ENCODE measurements at places on chromosomes 1 and 21.

DNA sequence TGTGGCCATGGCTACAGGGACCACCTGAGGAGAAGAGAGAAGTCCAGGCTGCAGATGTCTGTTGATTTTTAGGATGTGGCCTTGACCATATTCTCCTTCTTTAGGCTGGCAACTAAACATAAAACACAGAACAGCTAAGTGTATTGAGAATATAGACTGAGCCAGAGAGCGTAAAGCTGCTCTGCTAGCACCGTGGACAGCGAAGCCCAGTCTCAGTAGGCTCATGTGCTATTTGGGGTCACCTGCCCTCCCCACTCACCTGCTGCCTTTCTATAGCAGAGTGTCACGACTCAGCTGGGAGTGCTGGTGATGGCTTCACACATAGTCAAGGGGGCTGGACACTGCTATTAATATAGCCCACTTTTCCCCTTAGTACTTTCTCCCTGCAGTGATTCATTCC, 278.5 kb downstream of the KCNH1 start:
- DNase-seq = no peak

DNA sequence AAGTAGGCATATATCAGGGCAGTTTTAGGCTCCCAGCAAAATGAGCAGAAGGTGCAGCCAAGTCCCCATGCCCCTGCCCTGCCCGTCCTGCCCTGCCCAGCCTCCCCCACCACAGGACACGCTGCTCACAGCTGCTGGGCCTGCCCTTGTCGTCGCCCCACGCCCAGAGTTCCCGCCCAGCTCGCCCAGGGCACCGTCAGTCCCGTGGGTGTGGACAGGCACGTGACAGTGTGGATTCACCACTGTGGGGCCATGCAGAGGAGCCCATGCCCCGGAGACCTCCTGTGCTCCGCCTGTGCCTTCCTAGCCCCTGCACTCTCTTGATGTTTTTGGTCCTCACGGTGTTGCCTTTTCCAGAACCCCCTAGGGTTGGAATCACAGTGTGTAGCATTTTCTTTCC, 7.0 kb downstream of the FAAP20 start:
- no peak for DNase-seq

DNA sequence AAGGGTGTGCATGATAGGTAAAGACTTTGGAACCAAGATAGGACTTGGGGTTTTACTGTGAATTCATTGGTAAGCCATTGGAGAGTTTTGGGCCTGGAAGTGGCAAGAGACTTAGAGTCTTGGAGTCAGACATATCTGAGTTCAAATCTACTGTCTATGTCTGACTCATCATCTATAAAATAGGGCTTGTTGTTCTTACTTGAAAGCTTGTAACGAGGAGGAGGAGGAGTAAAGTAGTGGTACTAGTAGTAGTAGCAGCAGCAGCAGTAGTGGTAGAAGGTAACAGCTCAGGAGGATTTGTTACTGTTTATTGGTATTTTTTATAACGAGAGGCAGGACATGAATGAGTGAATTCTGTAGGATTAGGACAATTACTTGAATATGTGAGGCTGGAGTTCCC, 62.7 kb downstream of the CACHD1 start:
- DNase-seq = no peak

- no peak for DNase-seq
These were observed 8.9 kb downstream of the COQ8A start for GRCh38 chr1:226948996-226949395.

- DNase-seq = no peak
These were observed 17.2 kb upstream of the MRPS14 start for GRCh38 chr1:175040324-175040879.

DNA sequence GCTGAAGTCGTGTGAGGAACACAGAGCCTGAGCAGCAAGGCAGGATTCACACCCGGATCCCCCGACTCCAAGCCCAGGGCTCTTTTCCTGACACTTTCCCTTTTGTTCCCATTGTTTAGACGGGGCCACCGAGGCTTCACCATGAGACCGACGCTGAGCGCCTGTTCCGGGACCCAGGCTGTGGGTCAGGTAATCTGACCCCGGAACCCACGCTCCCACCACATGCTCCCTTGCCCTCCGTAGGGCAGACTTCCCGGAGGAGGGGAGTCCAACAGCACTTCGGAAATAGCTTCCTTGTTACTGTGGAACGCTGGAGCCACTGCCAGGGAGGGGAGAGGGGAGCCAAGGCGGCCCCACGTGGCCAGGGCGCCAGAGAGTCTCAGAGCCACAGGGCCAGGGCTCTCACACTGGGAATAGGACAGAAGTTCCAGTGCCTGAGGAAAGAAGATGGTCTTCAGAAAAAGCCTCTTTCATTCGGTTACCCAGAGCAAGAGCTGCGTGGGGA, 18.4 kb downstream of the RUNX3 start:
- DNase-seq = no peak

GRCh38 chr1:244097523-244098405, 46.7 kb downstream of the ZBTB18 start:
- no peak for DNase-seq

DNA sequence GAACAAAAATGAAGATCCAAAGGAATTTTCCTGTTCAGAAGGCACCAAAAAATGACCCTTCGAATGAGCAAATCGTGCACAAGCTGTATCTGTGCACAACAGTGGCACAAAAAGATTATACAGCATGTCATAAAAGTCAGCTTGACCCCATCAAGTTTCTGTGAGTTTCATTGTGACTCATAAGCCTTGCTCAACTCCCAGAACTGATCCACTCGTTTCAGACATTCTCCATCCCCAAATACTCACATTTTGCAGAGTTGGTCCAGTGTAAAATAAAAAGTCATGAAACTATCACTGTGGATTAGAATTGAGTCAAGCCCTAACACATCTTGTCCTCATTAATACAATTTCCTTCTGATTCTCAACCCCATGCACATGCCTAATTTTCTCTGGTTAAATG, 174.7 kb upstream of the PKN2 start:
- no peak for DNase-seq

DNA sequence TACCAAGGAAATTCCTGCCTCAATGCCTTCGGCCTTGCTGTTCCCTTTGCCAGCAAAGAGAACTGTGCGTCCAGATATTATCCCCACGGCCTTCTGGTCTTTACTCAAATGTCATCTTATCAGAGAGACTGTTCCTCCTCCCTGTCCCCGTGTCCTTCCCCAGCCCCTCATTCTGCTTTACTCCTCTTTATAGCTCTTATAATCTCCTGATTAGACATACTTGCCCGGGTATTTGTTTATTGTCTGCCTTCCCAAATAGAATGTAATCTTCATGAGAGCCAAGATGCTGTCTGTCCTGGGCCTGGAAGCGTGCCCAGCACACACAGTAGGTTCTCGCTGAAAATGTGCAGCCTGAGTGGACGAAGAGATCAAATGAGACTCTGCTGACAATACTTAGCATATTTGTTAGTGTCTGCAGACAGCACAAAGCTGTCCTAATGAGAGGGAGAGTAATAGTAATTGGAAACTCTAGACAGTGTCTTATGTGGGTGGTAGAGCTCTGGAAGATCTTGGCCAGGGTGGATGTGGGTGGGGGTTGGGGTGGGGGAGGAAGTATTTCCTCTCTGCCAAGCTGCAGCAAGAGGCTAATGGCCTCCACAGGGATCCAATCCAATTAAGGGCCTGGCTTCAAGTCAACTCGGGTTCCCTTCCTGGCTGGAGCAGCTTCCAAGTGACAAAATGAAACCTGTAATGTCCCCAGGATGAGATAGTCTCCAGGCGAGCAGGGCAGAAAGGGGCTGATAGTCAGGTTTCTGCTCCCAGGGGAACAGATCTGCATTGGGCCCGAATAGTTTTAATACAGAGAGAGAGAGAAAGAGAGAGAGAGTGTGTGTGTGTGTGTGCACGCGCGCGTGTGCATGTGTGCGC, 9.5 kb upstream of the CLIC4 start:
- DNase-seq = no peak

- no peak for DNase-seq
These were observed 55.6 kb upstream of the FBXO28 start for GRCh38 chr1:224058303-224058702.

DNA sequence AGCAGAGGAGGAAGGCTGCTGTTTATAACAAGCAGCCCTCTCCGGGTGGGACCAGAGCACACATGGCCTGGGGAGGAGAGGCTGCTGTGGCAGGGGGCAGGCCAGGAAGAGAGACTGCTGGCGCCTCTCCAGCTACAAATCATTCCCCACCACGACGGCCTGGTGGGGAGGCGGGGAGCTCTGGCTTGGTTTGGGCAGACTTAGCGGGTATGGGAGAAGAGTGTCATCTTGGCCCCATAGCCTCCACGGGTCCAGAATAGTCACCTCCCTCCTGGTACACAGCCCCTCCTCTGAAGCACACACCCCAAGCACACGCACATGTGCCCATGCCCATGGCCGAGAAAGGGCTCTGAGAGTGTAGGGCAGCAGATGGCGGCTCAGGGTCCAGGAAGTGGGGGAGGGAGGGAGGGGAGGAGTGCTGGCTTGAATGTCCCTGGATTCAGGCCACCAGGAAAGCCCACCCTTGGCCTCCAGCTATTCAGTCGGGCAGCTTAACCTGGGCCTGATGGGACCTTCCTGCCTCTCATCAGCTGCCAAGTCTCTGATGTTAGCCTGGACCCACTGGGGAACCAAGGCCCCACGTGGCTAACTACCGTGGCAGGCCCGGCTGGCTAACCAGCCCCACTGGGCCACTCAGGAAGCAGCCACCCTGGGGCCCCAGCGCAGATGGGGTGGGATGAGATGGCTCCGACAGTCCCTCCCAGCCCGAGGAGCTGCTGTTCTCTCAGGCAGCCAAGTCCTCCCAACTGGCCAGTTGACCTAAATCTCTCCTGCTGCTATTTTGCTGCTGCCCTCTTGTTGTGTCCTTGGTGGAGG, 10.9 kb downstream of the LRP8 start:
- DNase-seq = no peak

- DNase-seq = no peak
These were observed 30.2 kb downstream of the DPH5 start for GRCh38 chr1:100995198-100995988.

DNA sequence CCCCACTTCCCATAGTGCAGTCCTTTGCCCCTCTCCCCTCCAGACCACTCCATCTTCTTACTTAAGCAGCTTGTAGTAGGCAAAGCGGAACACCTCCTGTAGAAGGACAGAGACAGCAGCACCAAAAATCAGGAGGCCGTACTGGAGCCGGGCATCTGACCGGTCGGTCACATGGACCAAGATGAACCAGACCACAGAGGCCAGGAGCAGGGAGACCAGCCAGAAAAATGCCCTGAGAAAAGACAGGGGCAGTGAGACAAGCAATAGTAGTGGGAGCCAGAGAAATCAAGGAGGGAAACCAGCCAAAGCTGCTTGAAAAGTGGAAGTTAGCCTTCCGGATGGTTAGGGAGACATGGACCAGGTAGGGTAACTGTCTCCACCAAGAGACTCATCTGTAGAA, 920 bp downstream of the APH1A start:
- no peak for DNase-seq

DNA sequence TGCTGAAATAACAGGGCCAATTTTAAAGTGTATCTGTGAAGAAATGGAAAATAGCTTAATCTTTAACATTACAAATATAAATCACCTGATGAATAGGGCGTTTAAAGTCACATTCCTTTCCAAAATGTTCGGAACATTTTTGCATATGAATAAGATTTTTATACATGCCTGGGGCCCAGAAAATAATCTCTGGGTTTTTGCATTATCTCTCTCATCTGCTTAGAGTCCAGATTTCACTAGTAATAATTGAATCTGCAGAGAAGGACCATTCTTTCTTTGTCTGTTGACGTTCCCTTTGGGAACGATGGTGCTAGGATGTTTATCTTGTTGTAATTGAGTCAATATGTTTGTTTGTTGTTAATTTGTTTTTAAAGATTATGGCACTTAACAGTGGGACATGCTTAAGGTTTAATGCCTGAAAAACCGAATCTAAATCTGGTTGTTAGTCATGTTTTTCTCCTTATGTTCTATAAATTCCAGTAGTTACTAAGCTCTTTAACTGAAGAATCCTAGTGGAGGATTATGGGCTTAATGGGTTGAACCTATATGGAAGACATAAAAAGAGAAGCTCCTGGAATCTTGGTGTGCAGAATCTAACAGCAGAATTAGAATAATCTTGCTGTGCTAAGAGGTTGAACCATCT, 140.6 kb downstream of the VPS13D start:
- DNase-seq = no peak

GRCh38 chr1:172024516-172024915, 183.2 kb downstream of the DNM3 start:
- DNase-seq = no peak

- DNase-seq = no peak
These were observed 338 bp downstream of the ACAP3 start for GRCh38 chr1:1307261-1307922.

DNA sequence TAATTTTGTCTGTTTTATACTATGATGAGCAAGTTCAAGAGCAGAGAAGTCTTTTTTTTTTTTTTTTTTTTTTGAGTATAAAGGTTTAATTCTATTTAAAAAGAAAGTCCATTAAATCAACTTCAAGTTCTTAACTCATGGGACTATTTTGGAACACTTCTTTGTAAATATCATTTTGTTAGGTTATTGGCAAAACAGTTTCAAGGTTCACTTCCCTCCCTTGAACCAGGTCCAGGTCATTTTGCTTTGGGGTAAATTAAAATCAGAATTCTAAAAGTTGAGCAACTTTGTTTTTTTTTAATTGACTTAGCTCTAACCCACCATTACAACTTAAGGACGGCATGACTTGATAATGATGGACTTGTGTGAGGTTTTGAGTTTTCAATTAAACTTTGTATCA, 72.3 kb downstream of the WLS start:
- DNase-seq = no peak

DNA sequence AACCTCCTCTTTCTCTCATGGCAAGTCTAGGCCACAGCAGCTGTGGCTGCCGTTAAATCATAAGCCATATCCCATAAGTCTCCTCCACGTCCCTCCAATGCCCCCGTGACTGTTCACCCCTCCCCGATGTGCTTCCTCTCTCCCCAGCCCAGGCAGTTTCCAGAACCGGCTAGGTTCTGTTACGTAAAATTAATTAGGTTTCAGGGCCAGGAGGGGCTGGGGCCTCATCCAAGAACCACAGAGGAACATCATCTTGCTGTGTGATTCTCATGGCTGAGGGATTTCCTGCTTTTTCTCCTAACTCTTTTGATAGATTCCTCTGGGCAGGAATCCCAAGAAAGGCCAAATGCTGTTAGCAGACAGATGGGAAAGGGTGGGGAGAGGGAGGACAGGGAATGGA, 141.8 kb upstream of the AJAP1 start:
- no peak for DNase-seq

DNA sequence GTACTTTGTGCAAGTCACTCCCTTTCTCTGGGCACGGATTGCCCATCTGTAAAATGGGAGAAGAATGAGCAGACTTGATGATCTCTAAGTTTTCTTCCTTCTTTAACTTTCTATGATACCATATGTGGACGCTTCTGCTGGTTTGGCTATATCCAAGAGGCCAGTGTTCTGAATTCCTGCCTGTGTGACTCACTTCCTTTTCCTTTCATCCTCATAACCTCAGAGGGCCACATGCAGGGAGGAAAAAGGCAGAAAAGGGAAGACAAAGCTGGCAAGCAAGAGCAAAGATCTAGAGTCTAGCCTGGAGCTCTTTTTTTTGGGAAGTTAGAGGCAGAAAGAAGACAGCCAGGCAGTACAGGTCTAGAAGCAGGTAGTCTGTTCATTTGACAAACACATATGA, 151.2 kb downstream of the OMA1 start:
- no peak for DNase-seq
